ENCODE measurements at places on chromosomes 6 and 20. TPM values are rescaled to one million over a fixed set of nuclear protein-coding genes. Genes with fewer than 3 reads are reported as not detected.

The CNBD2 gene
- total RNA-seq: 15.7 TPM

The RSPH4A gene
- total RNA-seq: 0.40 TPM

The TP53TG5 gene
- 1.1 TPM for total RNA-seq

The NRSN1 gene
- total RNA-seq: not detected

The BCL2L1 gene
- 117 TPM for total RNA-seq

The RNF182 gene
- 5.2 TPM for total RNA-seq

The B3GALT4 gene
- 1.1 TPM for total RNA-seq

The LY86 gene
- not detected for total RNA-seq

The PNPLA1 gene
- not detected for total RNA-seq

The EPPIN gene
- total RNA-seq: not detected

The C6orf58 gene
- not detected for total RNA-seq
